ENCODE measurements at places on chromosomes 3 and 15.
A peak's percentile ranks its signal among the peaks of the same experiment; 100 is the strongest.

DNA sequence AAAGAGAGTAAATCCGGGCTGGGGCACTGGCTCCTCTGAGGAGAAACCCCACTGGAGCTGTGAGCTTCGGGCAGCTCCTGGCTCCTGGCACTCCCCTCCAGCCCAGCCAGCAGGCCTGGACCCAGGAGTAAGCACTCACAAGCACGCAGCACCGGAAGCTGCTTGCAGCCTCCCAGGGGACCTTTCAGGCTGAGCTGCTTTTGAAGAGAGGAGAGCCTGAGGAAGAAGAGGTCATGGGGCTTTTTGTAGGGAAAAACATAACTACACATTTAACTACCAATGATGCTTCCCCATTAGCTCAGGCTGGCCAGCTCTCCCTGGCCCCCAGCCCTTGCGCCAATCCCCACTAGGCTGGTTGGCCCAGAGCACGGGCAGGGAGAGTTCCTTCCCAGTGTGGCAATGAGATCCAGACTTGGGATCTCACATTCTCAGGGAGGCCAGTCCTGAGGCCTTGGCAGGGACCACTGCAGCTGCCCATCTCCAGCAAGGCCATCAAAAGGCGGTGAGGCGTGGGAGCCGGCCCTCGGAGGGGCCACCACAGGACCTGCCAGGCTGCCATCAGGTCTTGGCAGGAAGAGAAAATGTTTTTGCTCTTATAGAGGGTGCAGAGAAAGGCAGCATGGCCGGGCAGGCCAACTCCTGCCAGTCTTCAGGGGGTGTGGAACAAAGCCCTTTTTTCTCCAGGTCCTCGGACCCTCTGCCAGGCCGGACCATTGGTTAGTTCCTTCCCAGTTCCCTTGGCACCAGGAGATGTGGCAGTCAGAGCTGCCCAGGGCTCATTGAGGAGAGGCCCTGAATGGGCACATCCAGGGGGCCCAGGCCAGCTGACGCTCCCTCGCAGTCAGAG lies 41.5 kb upstream of the MFGE8 start:
- no peak for DNase-seq

- DNase-seq: no peak
Measured at GRCh38 chr15:48536681-48537091, 108.8 kb downstream of the FBN1 start.

GRCh38 chr15:75090388-75090734 lies 67.0 kb downstream of the PPCDC start:
- DNase-seq: no peak

GRCh38 chr15:67784090-67784781 lies 41.1 kb upstream of the SKOR1 start:
- no peak for DNase-seq

- no peak for DNase-seq
Measured at GRCh38 chr3:185657211-185657610, 71.1 kb downstream of the SENP2 start.

- DNase-seq: no peak
Measured at GRCh38 chr3:180594631-180595558, 7.1 kb upstream of the TTC14 start.

DNA sequence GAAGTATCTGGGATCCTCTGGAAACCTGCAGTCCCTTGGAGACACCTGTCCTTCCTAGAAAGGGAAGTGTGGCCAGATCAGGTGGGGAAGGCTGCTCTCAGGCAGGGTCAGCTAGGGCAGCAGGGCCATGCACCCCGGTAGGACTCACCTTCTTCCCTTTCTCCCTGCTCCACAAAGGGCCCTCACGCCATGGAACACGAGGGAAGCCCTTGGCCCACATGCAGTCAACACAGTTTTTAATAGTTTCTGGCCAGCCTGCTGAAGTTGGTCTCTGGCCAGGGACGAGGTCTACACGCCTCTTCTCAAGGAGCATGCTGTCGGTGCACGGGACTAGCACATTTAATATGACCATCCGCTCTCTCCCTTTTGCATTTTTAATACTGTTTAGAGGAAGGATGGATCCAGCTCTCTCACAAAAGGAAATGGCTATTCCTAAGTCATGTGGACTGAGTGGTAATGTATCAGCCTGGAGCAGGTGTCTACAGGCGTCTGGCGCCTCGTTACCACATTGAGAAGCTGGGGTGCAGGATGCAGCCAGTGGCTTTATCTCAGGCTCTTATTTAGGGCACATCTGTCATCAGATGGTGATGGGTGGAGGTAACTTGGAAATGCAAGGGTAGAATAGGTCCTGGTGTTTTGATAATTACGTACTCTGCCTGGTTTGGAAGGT lies 153.9 kb downstream of the KLF13 start:
- DNase-seq: no peak

GRCh38 chr15:83436513-83437158 lies 10.5 kb upstream of the SH3GL3 start:
- peak; percentile 37 for DNase-seq

- DNase-seq: no peak
Measured at GRCh38 chr3:9123840-9124239, 125.6 kb downstream of the SRGAP3 start.

Measured in HuH-7.5 (cell line).